ENCODE measurements at places on chromosomes 4 and X.

DNA sequence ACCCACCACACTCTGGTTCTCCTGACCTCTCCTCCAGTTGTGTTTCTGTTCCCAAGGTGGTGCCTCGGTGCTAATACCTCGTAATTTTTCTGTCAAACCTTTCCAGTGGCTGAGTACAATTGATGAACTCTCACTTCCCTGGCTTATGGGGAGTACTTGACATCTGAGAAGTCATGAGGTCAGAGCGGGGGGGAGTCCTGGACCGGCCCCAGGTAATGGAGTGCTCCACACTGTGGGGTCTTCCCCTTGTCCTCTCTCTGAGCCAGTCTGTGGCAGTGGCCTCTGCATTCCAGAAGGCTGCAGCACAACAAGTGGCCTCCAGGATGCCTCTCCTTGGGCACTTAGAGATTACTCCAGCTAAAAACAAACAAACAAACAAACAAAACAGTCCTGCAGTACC lies 122.5 kb upstream of the TRIM2 start:
- no peak for DNase-seq

DNA sequence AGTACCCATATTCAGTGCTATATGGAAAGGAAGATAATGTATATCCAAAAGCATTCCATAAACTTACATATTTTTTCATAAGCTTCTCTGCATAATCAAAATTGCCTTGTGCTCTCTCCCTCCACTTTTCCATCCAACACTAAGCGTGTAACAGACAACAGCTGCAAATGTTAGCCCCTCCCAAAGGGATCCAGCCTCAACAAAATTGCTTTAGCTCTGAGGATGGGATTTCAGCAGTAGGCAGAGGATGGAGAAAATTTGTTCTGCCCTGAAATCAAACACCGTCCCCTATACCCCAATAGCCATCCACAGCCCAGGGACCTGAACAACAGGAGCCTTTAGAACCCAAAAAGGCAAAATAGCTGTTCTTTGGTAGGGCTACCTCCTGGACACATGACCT lies 28.8 kb upstream of the FGF13 start:
- no peak for DNase-seq

DNA sequence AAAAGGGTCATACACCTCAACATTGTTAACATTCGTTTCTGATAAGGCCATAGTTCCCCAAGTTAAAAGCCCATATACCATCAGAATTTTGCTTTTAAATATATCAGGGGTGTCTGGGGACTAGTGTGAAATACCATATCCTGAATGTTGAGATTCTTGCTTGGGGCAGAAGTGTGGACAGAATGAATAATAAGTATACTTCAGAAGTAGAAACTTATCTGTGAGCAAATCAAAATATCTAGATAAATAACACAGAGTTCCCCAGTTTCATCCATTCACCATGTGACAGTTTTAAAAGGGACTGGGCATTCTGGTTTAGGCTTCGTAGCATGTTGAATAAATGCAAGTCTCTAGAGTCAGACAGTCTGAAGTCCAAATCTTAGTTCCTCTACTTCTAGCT lies 110.5 kb downstream of the CHRNA9 start:
- no peak for DNase-seq

- no peak for DNase-seq
Measured at GRCh38 chr4:87557348-87557747, 28.2 kb upstream of the SPARCL1 start.

GRCh38 chr4:135739354-135739753 lies 1537.8 kb upstream of the PABPC4L start:
- no peak for DNase-seq

DNA sequence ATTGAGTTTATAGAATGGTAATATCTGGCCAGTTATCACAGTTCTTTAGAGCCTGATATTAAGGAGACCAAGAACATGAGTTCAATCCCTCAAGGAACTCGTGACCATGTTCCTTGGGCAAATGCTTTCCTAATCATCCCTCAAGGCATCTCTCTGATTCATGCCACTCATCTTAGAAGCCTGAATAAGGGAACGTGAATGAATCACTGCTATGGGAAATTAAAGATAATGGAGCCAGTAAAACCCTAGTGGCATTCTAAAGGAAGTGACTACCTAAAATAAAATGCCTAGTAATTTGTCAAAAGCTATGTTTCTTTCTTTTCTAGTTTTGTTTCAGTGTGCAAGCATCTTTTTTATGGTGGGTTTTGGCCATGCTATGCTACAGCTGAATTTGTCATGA lies 1161.3 kb downstream of the C4orf33 start:
- no peak for DNase-seq

DNA sequence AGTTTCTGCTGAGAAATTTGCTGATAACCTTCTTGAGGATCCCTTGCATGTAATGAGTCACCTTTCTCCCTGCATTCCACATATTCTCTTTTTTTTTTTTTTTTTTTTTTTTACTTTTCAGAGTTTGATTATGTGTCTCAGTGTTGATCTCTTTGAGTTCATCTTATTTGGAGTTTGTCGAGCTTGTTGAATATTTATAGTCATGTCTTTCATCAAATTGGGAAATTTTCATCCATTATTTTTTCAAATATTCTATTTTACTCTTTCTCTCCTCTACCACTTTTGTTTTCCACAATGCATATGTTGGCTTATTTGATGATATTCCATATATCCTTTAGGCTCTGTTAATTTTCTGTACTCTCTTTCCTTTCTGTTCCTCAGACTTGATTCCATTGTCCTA lies 136.1 kb downstream of the MAD2L1 start:
- DNase-seq = no peak

Data from KG1 (cell line).